ENCODE measurements at places on chromosomes 3 and 15.

DNA sequence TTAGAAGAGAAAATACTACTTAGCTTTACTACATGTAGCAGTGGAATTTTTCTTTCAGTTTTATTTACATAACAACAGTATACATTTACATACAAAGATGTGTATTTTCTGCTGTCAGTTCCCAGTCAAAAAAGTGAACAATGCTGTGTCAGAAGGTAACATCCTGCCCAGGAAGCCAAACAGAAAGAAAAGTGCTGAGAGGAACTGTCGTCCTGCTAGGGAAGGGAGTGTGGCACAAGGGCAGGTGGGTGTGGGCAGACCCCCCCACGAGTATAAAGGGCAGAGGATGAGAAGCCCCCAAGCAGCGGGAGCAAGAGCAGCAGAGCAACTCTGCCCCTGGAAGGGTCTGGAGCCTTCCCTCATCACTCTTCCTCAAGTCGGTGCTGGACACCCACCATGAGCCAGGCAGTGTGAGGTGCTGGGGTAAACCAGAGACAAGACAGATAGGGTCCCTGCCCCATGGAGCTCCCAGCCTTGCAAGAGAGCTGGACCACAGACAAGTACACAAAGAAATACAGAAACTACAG, 39.7 kb downstream of the TBC1D2B start:
- DNase-seq, result no peak

DNA sequence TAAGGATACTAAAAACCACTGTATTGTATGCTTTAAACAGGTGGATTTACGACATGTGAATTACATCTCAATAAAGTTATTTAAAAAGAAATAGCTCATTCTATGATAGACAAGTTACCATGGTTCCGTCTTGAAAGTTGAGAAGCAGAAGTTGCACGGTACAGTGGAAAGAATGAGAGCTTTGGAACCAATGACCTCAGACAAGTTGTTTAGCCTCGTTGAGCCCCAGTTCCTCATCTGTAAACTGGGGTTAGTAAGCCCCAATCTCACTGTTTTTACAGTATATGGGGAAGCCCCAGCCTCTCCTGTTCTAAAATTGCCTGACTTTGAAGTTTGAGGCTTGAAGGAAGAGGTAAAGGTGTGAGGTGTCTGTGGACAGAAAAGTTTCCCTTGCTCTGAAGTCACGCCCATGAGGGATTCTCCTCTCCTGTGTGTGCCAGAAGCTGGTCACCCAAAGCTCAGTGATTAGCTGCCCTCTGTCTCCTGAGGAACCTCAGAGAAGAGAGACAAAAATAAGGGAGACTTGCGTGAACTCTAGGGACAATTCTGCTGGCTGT, 10.0 kb downstream of the CRYGS start:
- peak; percentile 83 for DNase-seq

GRCh38 chr3:161388855-161389254, 17.5 kb upstream of the SPTSSB start:
- DNase-seq, result peak; percentile 5

- no peak for DNase-seq
Measured at GRCh38 chr3:171306631-171307030, 153.6 kb downstream of the TNIK start.

- DNase-seq, result no peak
Measured at GRCh38 chr3:66138336-66139313, 82.2 kb upstream of the SLC25A26 start.

DNA sequence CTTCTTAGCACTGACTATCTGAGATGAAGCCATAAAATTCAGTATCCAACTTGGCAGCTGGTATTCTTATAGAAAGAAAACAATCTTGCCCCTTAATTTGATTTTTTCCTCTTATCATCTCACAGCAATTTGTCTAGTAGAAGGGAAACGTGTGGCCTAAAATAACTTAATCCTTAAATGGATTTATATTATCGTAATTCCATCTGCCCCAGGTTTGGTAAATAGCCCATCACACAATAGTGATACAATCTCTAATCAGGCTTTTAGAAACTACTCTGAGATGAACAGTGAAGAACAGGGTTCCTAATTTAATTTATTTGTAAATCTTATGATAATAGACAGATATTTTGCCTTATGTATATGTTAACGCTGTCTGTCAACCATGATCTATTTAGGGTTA, 24.8 kb downstream of the PEX5L start:
- DNase-seq, result no peak

DNA sequence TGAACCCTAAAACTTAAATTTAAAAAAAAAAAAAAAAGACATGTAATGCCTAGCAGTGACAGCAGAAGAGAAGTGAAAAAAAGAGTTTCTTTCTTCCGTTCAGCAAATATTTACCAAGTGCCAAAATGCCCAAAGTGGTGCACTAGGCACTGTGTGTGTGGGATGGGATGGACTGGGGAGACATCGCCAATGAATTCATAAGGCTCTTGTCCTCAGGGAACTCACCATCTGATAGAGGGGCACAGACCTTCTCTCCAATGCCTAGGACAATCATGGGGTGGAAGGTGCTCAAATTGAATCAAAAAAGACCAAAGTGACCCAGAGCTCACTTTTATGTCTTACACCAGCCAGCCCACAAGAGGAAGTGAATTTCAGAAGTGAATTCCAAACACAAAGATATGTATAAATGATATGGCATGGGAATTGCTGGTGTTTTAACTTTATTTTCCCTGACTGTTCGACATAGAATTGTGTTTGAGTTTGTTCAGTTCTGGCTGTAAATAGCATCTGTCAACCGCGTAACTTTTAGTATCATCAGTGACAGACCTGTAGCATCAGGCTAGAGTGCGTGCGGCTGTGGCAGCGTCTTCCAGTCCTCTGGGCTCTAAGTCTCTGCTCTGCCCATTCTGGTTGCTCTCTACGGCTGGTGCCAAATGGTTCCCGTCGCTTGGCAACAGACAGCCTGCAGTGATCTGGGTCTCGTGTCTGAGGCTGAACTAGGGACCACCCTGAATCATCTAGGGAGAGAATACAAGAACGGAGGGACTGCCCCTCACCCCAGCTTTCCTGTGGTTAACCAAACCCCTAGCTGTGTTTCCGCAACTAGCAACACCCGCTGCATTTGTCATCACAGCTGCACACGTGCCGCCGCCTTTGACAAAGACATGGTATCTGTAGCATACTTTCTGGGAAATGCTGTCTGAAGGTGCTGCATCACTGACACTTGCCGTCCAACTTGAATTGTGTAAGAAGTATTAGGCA, 154.0 kb upstream of the THBS1 start:
- DNase-seq, result peak; percentile 99

DNA sequence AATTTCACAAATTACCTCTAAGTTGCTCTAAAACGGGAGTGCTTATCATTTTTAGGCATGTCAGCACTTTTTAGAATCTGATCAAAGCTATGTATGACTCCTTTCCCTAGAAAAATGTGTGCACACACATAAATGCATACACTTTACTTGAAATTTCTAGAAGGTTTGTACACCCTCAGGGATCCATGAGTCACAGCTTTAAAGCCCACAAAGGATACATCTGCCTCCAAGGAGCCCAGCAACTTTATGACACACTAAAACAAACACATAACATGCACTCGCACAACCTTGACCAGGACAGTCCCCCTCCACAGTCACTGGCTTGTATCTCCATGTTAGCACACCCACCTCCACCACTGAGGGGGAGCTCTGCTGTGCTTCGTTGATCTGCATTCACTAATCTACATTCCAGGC, 722.0 kb upstream of the CFAP20DC start:
- no peak for DNase-seq

DNA sequence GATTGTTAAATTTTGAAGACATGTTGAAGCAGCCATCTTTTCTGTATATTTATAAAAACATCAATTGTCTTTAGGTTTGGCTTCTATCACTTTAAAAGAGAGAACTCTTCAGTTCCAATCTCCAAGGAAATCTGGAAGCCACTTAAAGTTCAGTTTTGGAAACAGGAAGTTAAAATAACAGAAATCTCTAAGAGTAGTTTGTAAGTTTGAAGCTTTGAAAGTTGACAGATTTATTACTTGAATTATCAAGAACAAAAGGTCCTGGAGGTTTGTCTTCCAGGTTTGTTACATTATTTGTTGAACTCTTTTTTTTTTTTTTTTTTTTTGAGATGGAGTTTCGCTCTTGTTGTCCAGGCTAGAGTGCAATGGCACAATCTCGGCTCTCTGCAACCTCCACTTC, 30.0 kb downstream of the RNF111 start:
- DNase-seq, result no peak

DNA sequence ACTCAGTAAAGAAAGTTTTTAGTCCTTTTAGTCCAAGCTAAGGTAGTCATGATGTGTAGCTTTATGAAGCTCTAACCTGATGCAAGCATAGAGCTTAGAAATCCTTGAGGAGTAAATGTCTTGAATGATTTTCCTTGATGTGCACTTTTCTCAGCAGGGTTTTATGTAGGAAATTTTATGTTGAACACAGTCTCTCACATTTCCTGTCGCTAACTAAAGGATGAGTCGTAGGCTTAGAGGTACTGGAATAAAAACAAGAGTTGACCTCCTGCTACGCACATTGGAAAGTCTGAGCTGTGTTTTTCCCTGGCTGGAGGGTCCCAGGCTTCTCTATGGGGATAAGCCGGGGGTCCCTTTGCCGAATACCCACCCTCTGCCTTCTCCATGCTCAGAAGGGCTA, 34.7 kb upstream of the ZPLD1 start:
- no peak for DNase-seq

- DNase-seq, result no peak
Measured at GRCh38 chr15:88894348-88894818, 961 bp downstream of the HAPLN3 start.

- DNase-seq, result no peak
Measured at GRCh38 chr3:141795276-141795675, 32.1 kb downstream of the GRK7 start.

GRCh38 chr3:36864180-36865053, 80.4 kb downstream of the TRANK1 start:
- no peak for DNase-seq

GRCh38 chr3:117666325-117666724, 956.7 kb downstream of the TUSC7 start:
- DNase-seq, result no peak

DNA sequence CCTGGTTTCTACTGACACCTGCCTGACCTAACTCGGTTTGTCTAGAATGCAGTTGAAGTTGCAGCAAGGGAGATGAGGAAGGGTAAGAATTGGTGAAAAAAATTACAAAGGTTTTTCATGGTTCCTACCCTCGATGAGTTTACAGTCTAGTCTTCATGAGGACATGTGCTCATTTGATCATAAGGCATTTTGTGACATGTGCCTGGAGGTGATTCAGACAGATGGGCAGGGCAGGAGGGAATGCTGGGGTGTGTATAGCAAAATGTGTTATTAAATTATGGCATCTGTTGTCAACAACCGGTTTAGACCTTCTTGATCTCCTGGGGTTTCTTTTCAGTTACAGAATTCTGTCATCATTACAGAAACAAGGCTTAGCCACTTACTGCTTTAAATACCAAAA, 101.2 kb downstream of the CACNA1D start:
- DNase-seq, result no peak

GRCh38 chr3:38551026-38551832, 55.1 kb downstream of the EXOG start:
- DNase-seq, result no peak

GRCh38 chr3:134052370-134052769, 22.6 kb upstream of the SLCO2A1 start:
- DNase-seq, result no peak

- DNase-seq, result no peak
Measured at GRCh38 chr3:191919491-191920026, 458.6 kb downstream of the PYDC2 start.

DNA sequence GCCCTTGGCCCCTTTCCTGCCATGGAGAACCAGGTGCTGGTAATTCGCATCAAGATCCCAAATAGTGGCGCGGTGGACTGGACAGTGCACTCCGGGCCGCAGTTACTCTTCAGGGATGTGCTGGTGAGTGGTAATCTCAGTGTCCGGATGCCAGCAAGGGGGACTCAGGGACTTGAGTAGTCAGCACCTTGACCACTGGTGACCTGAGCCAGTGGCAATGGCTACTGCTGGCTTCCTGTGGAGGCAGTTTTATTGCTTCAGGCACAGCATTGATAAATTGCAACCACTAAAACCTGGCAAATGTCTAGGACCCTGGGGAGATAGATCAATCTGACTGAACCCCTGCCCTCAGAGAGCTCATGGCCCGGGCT, 830 bp downstream of the MAP2K5 start:
- no peak for DNase-seq

GRCh38 chr15:42846647-42847046, 73.9 kb downstream of the TTBK2 start:
- DNase-seq, result no peak

GRCh38 chr3:43857361-43858293, 166.9 kb downstream of the ABHD5 start:
- DNase-seq, result no peak

GRCh38 chr3:127016043-127016343, 33.1 kb downstream of the PLXNA1 start:
- no peak for DNase-seq

GRCh38 chr3:149765762-149766334, 13.6 kb upstream of the COMMD2 start:
- DNase-seq, result no peak

DNA sequence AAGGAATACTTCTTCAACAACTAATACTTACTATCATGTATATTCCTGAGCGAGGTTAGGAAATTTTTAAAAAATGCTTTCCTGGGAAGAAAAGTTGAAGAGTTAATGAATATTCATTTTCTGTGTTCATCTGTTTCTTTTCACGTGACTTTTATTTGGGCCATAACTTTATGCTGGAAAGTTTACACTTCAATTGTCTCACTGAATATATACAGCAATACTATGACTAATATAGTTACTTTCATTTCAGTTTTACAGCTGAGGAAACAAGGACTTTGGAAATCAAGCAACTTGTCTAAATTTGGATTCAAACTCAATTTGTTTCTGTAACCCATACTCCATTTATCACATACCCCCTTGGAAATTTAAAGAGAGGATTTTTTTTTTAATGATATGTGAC, 894.2 kb downstream of the ROBO1 start:
- DNase-seq, result no peak

GRCh38 chr3:131540821-131541220, 38.0 kb upstream of the MRPL3 start:
- DNase-seq, result no peak

DNA sequence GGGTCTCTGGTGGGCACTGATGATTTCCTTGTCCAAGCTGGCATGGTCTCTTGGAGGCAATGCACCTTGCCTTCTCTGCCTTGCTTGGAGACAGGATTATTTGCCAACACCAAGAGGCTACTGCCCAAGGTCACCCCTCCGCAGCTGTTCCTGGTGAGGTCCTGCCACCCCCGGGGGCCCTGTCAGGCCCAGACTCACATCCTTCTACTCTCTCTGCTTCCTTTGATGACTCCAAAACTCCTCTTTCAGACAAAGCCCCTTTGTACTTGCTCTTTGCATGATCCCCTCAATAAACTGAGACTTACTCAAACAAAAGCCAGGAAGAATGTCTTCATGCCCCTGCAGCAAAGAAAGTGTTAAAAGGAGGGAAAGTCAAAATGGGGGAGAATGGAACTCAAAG, 137.7 kb downstream of the MEX3B start:
- no peak for DNase-seq

GRCh38 chr3:7710284-7710683, 791.3 kb upstream of the LMCD1 start:
- no peak for DNase-seq

GRCh38 chr3:1910322-1910721, 188.3 kb upstream of the CNTN4 start:
- DNase-seq, result no peak
